ENCODE measurements at places on chromosomes 11 and 22.
A peak's percentile ranks its signal among the peaks of the same experiment; 100 is the strongest.

DNA sequence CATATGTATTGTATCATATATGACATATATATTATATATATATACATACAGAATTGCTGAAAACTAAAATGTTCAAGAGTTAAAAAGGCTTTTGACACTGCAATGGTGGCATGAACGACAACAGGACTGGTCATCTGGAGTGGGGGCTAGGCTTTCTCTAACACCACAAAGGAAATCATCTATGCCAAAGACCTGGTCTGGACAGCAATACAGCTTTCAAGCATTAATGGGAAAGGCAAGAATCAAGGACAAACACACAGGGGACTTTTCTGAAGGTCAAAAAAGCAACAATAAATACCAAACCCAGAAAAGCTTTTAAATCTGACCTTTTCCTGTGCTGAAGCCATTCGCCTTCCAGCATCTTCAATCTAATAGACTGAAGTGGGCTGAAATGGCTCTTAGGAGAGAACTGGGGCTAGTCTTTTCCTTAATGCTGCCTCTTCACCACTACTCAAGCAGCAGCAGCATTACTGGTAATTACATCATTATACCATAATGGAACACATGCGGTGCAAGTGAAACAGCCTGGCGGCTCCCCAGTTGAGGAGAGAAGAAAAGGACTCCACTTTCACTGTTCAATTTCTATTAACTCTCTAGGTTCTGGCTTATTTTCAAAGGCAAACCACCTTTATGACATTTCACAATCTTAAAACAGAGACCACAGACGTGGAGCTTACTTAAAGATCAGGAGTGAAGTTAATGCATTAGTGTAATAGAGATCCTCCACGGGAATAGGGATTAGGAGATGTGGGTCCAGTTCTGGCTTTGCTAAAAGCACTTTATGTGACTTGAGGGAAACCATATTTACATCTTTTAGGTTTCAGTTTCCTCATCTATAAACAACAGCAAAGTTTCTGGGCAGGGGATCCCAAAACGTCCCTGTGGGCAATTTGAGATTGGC, 63.0 kb downstream of the GAB2 start:
- DNase-seq = peak; percentile 89

GRCh38 chr22:42863349-42863961, 6.4 kb upstream of the ARFGAP3 start:
- no peak for DNase-seq

- DNase-seq = no peak
Measured at GRCh38 chr11:12808519-12808918, 134.3 kb downstream of the TEAD1 start.

GRCh38 chr22:34475886-34476285, 555.6 kb upstream of the LARGE1 start:
- no peak for DNase-seq

GRCh38 chr11:120215634-120216033, 4.8 kb downstream of the OAF start:
- DNase-seq = no peak

DNA sequence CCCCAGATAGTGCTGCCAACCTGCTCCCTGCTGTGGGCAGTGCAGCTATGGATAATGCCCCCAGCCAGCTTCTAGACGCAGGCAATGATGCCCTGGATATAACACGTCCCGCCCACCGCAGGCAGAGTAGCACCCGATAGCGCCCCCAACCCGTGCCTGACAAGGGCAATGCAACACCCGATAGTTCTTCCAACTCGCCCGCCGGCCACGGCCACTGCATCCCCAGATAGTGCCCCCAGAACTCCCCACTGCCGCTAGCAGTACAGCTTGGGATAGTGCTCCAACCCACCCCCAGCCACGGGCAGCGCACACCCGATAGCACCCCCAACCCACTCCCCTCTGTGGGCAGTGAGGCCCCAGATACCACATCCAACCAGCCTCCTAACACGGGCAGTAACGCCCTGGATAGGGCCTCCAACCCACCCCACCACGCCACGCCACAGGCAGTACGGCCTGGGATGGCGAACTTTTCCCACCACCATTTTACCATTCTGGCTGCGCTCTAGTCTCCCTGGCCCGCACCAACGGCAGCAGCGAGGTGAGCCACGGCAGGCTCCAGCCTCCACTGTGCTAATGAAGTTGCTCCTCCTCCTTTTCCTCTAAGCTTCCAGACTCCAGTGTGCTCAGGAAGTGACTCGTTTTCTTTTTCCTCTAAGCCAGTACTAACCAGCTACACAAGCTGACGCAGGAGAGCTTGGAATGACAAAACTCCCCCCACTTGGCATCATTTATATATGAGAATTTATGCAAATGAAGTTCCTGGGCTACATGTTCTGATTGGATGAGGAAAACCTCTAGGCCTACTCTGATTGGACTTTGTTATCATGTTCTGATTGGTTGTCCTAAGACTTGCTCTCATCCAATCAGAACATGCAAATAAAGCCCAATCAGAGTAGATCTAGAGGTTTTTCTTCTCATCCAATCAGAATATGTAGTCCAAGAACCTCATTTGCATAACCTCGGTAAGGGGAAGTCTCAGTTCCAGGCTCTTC, 3.0 kb upstream of the RFPL3 start:
- DNase-seq = no peak

GRCh38 chr22:49070501-49070900, 757.2 kb downstream of the BRD1 start:
- no peak for DNase-seq

All from NCI-H187 (cell line).